Forelimb muscle (tissue), 1 donor: ENCODE measurements at places on chromosomes 6 and 20. TPM values are rescaled to one million over a fixed set of nuclear protein-coding genes. Genes with fewer than 3 reads are reported as not detected.
A peak's percentile ranks its signal among the peaks of the same experiment; 100 is the strongest.

- DNase-seq = no peak
Measured at GRCh38 chr20:33570743-33571142, 80.8 kb downstream of the CBFA2T2 start.

- no peak for DNase-seq
Measured at GRCh38 chr20:37528446-37529213, 954 bp upstream of the BLCAP start.

GRCh38 chr6:84568971-84569370 lies 195.4 kb downstream of the TBX18 start:
- no peak for DNase-seq

DNA sequence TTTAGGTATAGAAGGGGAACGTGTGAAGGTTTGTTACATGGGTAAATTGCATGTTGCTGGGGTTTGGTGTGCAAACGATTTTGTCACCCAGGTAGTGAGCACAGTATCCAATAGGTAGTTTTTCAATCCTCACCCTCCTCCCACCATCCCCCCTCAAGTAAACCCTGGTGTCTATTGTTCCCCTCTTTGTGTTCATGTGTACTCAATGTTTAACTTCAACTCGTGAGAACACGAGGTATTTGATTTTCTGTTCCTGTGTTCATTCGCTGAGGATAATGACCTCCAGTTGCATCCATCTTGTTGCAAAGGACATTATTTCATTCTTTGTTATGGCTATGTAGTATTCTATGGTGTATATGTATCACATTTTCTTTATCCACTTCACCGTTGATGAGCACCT lies 11.6 kb upstream of the VNN1 start:
- no peak for DNase-seq

DNA sequence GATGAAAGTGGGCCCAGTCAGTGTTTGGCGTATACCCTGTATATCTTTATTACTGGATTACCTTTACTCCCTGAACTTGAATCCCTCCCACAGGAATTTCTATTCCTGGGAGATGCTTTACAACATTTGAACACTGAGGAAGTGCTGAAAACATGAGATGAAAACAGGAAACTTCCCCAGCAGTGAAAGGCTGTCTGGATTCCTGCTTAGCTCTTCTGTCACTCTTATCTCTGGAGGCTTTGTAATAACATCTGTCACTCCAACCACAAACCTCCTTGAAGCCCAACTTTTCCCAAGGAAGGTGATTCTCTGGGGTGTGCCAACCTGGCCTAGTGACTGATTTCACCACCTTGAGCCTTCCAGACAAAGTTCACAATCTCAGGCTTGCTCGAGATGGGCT lies 264.5 kb upstream of the BMP2 start:
- DNase-seq = no peak

DNA sequence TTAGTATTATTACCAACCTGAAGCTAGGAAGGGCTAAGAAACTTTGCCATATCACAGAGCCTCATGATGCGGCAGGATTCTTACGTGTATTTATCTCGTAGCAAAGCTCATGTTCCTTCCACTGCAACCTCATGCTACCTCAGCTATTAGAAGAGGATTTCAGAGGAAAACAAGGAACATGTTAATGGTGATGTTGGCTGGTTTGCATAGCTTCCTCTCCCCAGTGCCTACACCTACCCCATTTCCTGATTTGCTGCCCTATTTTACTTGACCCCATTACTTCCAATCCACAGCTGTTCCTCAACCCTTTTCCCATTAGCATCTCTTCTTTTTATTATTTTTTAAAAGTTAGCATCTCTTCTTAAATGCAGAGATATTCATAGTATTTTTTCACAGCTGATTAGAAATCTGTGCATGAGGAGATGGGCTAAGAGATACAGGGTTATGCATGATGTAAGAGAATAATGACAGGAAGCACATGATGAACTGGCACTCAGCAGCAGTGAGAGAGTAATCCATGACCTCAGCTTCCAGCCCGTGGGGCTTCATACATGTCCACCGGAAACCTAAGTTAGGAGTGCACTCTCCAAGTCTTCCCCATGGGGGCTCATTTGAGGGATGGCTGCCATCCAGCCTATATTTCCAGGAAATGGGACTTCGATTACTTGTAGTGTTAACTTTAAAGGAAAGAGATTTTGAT lies 106.1 kb upstream of the ASF1A start:
- DNase-seq = peak; percentile 74

- DNase-seq = no peak
Measured at GRCh38 chr6:90311569-90311968, 14.9 kb upstream of the BACH2 start.

DNA sequence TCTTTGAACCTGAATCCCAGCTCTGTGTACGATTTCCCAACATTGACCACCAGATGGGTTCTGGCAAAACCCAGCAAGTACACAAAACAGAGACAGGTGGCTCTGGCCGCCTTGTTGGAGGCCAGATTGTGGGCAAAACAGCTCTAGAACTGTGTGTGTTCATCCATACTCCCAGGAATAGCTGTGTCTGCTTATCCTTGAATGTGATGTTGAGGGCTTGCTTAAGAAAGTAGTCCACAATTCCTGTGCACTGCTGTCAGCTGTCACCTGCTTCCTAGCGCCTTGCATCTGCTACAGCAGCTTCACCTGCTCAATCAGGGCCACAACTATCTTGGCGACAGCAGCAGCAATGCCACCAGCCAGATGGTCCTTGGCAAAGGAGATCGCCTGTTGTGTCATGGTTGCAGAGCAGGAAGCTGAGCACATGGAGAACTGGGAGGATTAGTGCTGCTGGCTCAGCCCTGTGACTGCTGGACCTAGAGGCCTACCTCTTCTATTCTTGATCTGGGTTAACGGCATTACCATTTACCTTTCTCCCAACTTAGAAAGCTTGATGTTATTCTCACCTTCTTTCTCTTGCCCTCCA lies 3.7 kb upstream of the SMAP1 start:
- no peak for DNase-seq

TMEM244 gene
- polyA plus RNA-seq = 0.27 TPM

IYD gene
- polyA plus RNA-seq = 0.05 TPM

GLP1R gene
- polyA plus RNA-seq = not detected

HEY2 gene
- 11.0 TPM for polyA plus RNA-seq

ZSCAN9 gene
- 28.0 TPM for polyA plus RNA-seq
